ENCODE measurements at places on chromosomes 3 and 15. TPM values are rescaled to one million over a fixed set of nuclear protein-coding genes. Genes with fewer than 3 reads are reported as not detected.

C3orf33 gene
- total RNA-seq, result 9.9 TPM

LEKR1 gene
- 0.51 TPM for total RNA-seq

SH2D7 gene
- total RNA-seq, result not detected

GOLGA8Q gene
- 1.2 TPM for total RNA-seq

ASB14 gene
- total RNA-seq, result 3.4 TPM

SNAPC5 gene
- 22.8 TPM for total RNA-seq

UQCC5 gene
- total RNA-seq, result 1.4 TPM

TEX55 gene
- total RNA-seq, result not detected

EXD1 gene
- not detected for total RNA-seq

SLC22A13 gene
- total RNA-seq, result 0.51 TPM

SSUH2 gene
- 2.2 TPM for total RNA-seq

KLHL40 gene
- 159 TPM for total RNA-seq

NRROS gene
- total RNA-seq, result 3.9 TPM

MESD gene
- 16.9 TPM for total RNA-seq

C3orf85 gene
- total RNA-seq, result not detected

PLA2G4F gene
- total RNA-seq, result 1.5 TPM

GOLGA6D gene
- not detected for total RNA-seq

PDZRN3 gene
- 35.6 TPM for total RNA-seq

TNFAIP8L3 gene
- 6.5 TPM for total RNA-seq

MYH15 gene
- total RNA-seq, result 0.82 TPM

ZNF385D gene
- total RNA-seq, result 5.4 TPM

COL8A1 gene
- total RNA-seq, result 22.4 TPM

BNC1 gene
- total RNA-seq, result 2.8 TPM

ST8SIA2 gene
- 12.7 TPM for total RNA-seq

CLDN1 gene
- 17.7 TPM for total RNA-seq

SLITRK3 gene
- 0.51 TPM for total RNA-seq

Data from tongue (tissue), 3 donors.